NCI-H1092 treated with DMSO at 0.1 percent for 48 hours (cell line): ENCODE measurements at places on chromosomes 2 and 18.

DNA sequence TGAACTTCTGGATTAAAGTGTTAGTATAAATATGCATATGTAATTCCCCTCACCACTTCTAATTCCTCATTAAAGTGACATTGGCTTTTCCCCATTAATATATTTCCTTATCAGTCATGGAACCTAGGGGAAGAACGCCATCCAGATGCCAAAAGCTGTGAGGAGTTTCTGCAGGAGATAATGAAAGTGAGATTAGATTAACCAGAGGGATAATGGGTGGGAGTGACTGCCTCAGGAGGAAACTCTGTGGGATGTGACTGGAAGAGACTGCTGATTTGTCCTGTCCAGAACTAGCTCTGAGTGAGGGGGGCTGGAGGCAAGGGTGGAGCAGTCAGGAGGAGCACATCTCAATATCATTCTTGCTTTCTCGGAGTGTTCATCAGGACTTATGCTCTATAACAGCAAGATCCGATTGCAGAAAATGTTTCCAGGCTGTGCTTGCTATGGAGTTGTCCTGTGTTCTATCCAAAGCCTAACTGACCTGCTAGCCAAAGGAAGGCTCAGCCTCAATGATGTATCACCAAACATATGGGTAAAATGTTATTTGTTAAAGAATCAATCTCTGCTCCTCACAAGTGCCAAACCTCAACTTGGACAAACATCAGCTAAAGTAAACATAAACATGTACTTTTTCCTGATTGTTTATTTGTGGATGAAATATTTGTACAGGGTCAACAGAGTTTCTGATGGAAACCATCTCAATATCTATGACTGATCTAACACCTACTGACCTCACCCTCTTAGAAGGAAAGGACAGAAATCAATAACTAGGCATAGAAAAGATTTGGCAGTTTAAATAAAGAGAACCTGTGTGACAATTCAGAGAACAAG is 118.5 kb downstream of the ASXL3 start:
- DNase-seq = no peak

DNA sequence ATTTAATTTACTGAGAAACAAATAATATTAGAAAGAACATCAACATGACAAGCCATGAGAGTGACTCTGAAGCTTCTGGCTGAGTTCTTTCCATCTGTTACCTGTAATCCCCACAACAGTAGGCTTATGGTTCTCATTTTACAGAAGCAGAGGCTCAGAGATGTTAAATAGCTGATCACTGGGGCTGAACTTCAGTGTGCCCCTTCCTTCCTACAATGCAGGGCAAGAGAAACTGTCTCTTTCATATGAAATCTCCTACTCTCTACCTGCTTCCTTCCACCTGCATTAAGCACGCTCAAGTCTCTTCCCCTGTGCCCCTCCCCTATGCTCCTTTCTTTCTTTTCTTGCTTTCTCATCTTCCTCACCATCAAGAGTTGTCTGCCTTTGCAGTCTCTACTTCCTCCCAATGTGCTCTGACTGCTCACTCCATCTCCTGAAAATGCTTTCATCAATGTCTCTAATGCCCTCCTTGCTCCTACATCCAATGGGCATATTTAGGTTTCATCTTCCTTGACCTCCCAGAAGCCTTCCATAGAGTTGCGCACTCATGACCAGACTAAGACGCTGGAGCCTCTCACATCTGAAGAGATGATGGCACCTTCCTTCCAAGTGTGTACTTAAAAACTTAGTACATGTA is 23.7 kb downstream of the APOB start:
- no peak for DNase-seq

DNA sequence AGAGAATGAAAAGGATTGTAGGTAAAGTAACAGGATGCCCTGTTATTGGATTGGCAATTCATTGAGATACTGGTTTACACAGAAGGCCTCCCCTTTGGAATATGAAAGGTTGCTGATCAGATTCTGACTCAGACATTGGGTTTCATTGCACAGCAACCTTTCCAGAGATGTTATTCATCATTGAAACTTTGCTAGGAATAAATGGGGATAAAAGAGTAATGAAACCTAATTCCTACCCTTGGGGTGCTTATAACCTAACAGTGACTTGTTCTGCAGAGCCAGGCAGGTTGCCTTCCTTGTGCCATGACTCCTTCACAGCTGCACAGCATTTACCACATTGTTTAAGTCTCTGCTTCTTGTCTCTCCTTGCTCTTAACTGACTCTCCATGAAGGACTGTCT is 5.0 kb downstream of the NAB1 start:
- no peak for DNase-seq

DNA sequence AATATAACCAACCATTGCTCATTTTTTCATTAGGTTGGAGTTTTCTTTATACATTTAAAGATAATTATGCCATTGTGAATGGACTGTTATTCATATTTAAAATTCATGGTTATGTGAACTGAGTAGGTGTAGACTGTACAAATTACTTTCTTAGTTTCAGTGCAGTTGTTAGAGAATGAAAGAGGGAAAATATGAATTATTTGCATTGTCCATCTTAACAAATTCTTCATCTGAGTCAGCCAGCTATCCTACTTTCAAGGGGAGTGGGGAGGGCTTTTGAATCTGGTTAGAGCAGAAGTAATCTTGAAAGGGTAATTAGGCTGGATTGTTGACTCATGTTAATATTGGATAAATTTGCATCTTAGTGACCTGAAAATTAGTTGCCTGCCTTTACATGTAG is 212.0 kb downstream of the MCFD2 start:
- DNase-seq = no peak

GRCh38 chr2:182280118-182280517 is 146.7 kb downstream of the PDE1A start:
- DNase-seq = no peak

- peak; percentile 64 for DNase-seq
Measured at GRCh38 chr2:165645930-165646831, 147.9 kb downstream of the GALNT3 start.

GRCh38 chr2:152635635-152636298 is 81.5 kb downstream of the PRPF40A start:
- peak; percentile 35 for DNase-seq

GRCh38 chr2:71507476-71507875 is 54.1 kb downstream of the DYSF start:
- no peak for DNase-seq
